GM12892 (cell line): ENCODE measurements at places on chromosomes 6 and 20.

DNA sequence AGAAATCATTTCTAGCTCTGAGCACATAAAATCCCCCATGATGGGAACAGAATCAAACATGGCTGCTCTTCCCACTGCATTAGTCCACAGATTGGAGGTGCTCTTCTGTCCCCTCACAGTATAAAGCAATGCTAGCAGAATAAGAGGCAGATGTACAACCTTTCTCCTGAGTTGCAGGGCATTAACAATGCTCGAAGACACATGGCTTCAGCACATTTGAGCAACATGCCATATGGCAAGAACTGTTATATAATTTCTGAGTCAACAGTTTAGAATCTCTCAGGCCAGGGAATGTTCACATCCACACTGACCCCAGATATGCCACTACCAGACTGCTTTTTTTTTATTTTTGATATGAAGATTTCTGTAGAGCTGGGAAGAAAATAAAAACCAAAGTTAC is 119.6 kb downstream of the KIF13A start:
- no peak for DNase-seq

DNA sequence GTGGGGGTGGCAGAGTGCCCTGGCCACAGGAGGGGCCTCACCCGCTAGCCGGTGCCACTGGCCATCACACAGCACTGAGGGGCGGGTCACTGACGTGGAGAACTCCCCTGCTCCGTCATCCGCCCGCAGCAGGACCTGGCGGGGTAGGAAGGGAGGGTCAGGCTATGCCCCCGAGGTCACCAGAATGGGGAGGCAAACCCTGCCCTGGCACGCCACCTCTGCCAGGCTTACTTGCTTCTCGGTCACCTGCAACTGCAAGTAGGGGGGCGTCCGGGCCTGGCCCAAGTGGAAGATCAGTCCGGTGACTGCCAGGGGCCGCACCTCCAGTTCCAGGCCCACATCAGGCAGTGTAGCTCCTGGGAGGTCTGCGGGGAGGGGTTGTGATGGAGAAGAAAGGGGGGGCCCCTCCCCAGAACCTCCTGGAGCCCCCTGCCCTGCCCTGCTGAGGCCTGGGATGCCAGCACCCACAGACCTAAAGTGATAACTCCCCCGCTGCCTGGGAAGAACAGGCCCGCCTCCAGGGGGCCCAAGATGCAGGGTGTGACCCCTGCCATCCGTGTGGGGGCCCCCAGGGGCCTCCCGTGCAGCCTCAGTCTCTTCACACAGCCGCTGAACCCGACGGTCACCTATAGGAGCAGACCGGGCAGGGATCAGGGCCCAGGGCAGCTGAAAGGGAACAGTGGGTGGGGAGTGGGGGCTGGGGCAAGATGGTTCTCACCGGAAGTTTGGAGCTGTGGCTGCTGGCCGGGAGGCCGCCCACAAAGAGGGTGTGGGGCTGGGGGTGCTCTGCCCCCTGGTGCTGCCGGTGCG is 7.4 kb downstream of the ADRM1 start:
- no peak for DNase-seq

DNA sequence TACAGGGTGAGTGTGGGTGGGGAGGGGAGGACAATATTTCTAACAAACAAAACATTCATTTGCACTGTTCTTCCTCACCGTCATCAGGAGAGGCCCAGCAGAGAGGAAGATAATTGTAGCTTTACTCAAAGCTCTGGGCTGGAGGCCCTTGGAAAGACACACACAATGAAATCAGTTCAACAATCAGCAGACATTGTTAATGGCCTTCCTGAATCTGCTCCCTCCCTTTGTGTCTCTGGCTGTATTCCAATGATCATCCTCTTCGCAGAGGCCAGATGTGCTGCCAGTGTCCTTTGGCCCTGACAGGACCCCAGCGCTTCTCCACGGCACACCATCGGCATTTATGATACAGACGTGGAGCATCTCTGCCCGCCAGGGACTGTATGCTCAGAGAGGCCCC is 44.6 kb upstream of the LRFN2 start:
- no peak for DNase-seq

DNA sequence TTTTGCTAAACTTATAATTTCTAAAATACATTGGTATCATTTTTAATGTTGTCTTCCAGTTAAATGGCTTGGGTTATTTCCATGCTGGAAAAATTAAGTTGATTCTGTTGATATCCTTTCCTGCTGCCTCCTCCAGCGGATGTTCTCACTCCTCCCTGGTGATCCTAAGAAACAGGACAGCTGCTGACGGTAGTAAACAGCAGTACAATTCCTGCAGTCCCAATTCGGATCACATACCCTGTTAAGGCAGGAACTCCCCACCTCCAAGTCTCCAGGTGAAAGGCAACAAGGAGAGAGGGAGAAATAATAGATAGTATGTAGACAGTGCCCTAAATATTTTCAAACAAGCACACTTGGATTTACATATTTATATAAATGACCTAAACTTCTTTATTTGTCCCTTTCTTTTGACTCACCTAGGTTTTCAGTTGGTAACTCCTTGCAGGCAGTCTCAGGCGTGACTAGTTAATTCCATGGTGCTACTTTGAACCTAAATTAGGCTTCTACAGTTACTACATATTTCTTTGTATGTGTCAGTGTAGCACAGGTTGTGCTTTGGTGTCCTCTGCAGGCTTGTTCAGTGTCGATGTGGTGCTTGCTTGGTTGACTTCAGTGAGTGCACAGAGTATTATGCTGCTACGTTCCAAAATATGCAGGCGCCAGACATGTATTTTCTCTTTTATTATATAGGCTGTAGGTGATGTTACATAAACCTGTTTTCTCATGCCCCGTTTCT is 126.0 kb downstream of the ADGRB3 start:
- DNase-seq = no peak

GRCh38 chr6:52475307-52475706 is 55.2 kb downstream of the EFHC1 start:
- DNase-seq = no peak

- DNase-seq = no peak
These were observed 228.6 kb upstream of the JARID2 start for GRCh38 chr6:15017261-15017660.
